Lung (tissue), 17 donors: ENCODE measurements at places on chromosomes 3 and 15. TPM values are rescaled to one million over a fixed set of nuclear protein-coding genes. Genes with fewer than 3 reads are reported as not detected.

- peak; percentile 50 for DNase-seq
These were observed 8.5 kb downstream of the NR2F2 start for GRCh38 chr15:96338766-96339618.

DNA sequence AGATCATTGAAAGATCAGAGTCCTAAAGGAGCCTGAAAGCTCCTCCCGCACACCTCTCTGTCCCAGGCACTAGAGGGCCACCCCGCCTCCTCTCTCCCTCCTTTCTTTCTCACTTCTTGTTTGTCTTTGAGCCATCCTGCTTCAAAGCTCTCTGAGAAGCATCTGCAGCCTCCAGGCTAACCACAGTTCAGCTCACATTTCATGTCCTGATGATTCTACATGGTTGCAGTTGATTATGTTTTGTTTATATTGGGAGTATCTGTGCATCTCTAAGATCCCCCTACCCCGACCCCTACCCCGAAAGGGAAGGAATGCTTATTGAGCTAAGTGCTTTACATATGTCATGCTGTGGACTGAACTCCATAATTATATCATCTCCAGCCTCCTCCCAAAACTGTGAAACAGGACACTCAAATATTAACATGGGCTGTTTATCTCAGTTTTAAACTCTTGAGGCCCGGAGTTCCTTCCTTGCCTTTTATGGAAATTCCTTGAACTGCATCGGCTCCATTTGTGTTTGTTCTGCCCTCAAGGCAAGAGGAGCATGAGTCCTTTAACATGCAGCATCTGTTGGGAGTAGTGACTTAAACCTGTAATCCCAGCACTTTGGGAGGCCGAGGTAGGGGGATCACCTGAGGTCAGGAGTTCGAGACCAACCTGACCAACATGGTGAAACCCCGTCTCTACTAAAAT, 30.9 kb downstream of the MGLL start:
- peak; percentile 77 for DNase-seq

- DNase-seq: no peak
These were observed 8.6 kb upstream of the CBLB start for GRCh38 chr3:105877336-105877910.

- DNase-seq: no peak
These were observed 141.6 kb upstream of the SLC2A2 start for GRCh38 chr3:171168086-171168485.

GRCh38 chr15:29774900-29775299, 47.4 kb downstream of the TJP1 start:
- DNase-seq: no peak

GRCh38 chr3:195550723-195551122, 7.6 kb upstream of the PPP1R2 start:
- peak; percentile 82 for DNase-seq

DNA sequence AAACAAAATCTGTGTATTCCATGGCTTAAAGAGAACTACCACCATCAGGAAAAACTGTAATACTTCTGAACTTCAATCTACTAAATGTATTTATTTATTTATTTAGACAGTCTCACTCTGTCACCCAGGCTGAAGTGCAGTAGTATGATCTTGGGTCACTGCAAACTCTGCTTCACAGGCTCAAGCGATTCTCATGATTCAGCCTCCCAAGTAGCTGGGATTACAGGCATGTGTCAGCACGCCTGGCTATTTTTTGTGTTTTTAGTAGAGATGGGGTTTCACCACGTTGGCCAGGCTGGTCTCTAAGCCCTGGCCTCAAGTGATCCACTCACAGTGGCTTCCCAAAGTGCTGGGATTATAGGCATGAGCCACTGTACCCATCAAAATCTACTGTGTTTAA, 202.3 kb upstream of the POU1F1 start:
- no peak for DNase-seq

DNA sequence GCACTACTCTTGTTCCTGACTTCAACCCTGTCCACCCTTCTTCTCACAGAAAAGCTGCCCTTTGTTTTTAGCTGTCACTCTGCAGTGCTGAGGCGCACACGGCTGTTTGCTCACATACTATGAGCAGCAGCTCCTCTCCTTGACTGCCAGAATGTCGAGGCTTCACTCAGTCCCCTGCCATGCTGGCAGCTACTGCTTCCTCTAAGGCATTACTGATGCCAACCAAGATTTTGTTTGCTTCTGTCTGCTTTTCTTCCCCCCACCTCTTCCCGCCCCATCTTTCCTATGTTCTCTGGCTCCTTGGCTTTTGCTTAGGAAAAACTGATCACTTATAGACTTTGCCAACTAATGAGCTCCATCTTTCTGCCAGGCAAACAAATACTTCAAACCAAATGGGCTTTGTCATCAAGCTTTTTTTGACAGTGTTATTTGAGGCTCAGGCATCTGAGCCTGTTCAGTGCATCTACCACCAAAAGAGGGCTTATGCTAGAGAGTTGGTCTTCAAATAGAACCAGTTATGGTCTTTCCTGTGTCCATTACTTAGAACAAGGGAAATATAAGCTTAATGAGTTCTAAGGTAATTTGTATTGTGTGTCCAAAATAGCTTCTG, 81.0 kb downstream of the FBXL2 start:
- DNase-seq: peak; percentile 17

- no peak for DNase-seq
These were observed 3.5 kb upstream of the IL20RB start for GRCh38 chr3:136954251-136954650.

- DNase-seq: no peak
These were observed 3.0 kb upstream of the ZNF774 start for GRCh38 chr15:90349072-90349471.

DNA sequence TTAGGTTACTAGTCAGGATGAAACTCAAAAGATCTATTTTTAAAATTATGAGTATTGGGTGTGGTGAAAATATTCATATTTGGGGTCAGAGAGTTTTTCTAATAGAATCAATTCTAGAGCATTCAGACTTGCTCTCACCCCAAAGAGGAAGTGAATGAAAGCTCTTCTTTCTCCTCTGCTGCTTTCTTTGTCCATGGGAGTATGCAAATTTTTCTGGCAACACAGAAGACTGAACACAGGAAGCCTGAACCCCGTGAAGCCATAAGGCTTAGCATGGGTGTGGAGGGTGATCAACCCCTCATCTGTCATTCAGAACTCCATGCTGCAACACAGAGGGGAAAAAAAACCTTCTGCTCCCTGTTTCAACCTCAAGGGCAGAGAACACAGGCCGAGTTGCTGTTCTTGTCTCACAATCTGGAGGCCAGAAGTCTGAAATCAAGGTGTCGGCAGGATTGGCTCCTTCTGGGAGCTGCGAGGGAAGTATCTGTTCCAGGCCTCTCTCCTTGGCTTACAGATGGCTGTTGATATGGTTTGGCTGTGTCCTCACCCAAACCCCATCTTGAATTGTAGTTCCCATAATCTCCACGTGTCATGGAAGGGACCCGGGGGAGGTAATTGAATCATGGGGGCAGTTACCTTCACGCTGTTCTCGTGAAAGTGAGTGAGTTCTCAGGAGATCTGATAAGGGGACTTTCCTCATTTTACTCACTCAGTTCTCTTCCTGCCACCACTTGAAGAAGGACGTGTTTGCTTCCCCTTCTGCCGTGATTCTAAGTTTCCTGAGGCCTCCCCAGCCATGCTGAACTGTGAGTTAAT, 33.7 kb upstream of the CD47 start:
- no peak for DNase-seq

DNA sequence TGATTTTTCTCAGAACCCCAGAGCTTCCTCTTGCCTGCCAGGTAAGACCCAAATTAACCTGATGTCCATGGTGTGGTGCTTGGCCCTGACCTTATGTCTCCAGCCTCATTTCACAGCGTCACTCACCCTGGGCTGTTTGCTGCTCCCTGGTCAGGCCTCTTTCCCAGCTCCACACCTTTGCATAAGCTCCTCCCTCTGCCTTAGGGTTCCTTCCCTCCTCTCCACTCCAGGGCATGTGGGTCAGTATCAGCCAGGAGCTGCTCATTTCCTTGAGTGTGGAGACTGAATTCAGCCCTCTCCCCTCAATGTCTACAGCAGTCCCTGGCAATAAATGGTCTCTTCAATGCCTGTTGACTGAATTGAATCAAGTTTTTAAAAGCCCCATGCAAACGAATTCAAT, 75.6 kb upstream of the ANKRD34C start:
- no peak for DNase-seq

DNA sequence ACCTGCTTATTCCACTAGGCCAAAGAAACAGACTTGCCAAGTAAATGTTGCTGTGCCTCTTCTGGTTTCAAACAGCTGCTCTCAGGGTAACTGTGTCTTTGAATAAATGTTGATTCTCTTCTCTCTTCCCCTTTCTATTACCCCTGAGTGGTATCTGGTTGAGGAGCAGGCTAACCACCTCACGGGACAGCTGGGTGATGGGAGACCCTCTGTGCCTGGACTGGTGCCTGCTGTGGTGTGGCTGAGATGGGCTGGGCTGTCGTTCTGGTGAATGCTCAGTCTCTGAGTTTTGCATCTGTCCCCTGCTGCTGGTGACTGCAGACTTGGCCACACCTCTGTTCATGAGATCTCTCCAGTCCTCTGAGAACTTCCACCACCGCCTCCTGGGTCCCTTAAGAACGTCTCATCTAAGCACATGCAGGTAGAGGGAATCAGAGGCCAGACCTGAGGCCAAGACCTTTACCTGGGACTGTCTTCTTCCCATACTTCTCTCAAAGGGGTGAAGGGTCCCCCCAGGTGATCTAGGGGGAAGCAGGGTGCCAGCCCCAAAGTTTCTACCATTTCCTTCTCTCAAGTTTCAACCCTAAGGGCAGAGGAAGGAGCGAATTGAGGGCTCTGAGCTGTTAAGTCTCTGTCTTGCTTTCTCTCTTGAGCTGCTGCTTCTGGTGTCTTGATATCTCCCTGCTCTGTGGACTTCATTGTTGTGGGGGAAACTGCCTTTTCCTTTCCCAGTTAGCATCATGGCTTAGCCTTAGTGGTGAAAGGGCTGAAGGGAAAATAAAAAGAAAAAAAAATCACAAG, 252.9 kb downstream of the EBLN2 start:
- no peak for DNase-seq

DNA sequence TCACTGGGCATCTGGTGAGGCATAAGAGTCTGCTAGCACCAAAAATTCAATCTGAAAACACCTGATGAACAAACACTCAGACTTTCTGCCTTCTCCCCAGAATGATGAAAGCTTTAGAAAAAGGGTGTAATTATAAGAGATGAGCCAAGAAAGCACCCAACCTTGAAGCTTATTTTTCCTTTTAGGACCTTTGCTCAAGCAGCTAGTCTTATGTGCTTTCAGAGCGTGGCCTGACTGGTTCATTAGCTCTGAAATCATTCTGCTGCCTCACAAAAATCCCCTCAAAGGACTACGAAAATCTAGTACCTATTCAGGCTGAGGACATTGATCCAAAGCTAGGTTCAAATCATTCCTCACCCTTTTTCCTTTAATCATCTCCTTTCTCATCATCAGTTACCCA, 662.3 kb downstream of the MAGI1 start:
- no peak for DNase-seq

DNA sequence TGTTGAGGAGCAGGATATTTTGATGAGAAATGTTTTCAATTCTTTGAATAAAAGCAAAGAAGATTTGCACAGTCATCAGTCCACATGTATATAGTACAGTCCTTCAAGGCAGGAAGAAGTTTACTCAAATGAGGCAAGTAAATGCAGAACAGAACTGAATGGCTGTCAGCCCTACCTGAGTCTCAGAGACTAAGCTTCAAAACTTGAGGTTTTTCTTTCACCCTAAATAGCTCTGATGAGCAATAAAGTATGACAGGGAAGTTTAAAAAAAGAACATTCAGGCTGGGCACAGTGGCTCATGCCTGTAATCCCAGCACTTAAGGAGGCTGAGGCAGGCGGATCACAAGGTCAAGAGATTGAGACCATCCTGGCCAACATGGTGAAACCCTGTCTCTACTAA, 232.5 kb downstream of the SUCLG2 start:
- no peak for DNase-seq

GRCh38 chr3:188188911-188189310, 35.0 kb downstream of the LPP start:
- no peak for DNase-seq

DNA sequence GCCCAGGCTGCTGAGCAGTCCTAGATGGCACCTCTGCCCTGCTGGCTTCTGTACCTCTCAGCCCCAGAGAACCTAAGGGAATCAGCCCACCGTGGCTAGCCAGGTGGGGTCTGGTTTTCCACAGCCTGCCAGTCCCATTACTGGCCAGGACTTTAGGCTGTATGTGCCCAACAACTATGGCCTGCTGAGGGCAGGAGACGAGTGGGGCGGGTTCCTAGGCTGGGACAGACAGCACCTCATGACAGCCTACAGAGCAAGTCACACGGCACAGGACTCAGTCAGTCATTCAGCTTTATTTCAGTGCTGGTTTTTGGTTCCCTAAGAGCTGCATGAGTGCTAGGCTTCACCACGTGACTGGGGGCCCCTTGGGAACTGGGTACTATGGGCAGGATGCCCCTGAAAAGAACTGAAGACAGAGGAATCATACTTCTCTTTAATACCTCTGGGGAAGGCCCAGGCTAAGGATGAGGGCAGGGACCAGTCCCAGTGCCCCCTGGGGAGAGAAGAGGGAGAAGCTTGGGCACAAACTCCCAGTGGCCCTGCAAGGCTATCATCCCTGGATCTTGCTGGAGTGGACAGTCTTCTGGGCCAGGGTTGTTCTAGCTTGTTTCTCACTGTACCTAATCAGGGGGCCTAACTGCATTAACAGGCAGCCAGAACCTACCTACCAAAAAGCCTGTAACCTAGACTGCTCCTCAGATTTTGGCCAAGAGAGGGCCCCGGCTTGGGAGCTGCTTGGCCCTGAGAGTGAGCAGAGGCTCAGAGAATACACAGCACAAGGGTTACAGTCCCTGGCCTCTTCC, 14.8 kb downstream of the CLK3 start:
- no peak for DNase-seq

DNA sequence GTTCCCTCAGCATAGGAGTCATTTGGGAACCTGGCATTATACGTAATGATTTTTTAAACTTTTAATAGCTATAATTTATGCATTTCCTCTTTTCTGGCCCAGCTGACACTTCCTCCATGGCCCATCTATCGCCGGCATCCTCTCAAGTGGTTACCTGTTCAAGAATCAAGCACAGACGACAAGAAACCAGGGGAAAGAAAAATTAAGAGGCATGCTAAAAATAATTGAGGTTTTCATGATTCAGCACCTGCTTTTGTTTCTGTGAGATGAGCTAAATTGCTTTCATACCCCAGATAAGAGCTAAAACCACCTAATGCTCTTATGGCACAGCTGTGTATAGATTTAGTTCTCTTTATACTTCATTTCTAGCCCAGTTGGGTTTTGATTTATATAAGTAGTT, 1.7 kb downstream of the SPCS1 start:
- DNase-seq: no peak

- DNase-seq: no peak
These were observed 126.7 kb upstream of the NR2E3 start for GRCh38 chr15:71683411-71684274.

- DNase-seq: no peak
These were observed 12.1 kb downstream of the GAP43 start for GRCh38 chr3:115635406-115635805.

ZNF501 gene
- 6.8 TPM for total RNA-seq

CHDH gene
- total RNA-seq: 1.5 TPM

PRSS50 gene
- 0.46 TPM for total RNA-seq

MAP3K13 gene
- total RNA-seq: 31.0 TPM

CYP8B1 gene
- total RNA-seq: not detected

SLC12A1 gene
- total RNA-seq: 0.03 TPM

PTPRG gene
- 128 TPM for total RNA-seq

ALPK3 gene
- total RNA-seq: 8.2 TPM

EFHB gene
- total RNA-seq: 6.0 TPM

ECE2 gene
- total RNA-seq: 0.15 TPM

ARL8B gene
- total RNA-seq: 108 TPM

C2CD4B gene
- 12.6 TPM for total RNA-seq

NMB gene
- total RNA-seq: 2.6 TPM
